ENCODE measurements at places on chromosomes 12 and 14.
A peak's percentile ranks its signal among the peaks of the same experiment; 100 is the strongest.

- peak; percentile 43 for DNase-seq
These were observed 8.3 kb downstream of the PROX2 start for GRCh38 chr14:74867673-74868072.

- DNase-seq: no peak
These were observed 299.3 kb downstream of the BCAT1 start for GRCh38 chr12:24649634-24650033.

DNA sequence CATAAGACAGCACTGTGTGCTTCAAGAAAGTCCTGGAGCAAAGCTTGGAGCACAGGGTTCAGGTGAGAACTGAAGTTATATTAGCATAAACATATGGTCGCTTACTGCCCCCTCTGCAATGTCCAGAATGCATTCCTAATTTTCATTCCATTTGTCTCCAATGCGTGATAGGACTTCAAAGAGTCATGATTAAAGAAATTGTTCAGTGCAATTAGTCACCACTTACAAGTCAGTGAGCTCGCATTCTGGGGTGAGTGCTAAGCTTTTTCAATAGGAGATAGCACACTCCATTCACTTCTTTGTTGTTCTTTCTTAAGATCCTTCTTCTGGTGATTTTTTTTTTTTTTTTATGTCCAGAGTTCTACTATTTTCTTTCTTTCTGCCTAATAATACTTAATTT is 398.4 kb downstream of the SYT1 start:
- no peak for DNase-seq

GRCh38 chr12:50057000-50057841 is at the start of gene ASIC1:
TSS of gene ASIC1 (plus strand) at chr12:50057596. CDS start at chr12:50058767, 1,171 bp downstream.
- DNase-seq: no peak

DNA sequence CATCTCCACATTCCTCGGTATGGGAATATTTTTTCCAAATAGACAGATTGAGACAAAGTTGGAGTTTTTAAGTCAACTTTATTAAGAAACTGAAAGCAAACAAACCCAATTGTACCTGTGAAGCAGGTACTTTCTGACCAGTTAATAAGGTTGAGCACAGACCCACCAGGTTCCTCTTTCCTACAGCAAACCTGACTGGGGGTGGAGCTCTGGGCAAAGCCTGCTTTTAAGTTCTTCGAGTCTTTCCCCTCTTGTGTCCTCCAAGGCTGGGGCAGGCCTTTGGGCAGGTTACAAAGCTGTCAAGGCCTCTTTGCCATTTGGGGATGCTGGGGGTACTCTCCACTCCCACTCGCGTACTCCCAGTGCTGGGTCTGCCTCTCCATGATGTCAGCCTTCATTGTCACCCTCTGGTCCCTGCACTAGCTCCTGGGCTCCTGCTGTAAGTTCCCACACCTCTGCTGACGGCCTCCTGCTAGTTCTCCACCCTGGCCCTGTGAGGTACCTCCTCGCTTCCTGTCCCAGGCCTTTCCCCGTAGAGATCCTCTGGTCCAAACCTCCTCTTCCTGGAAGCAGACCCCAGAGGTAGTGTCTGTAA is 3.2 kb downstream of the KCNH3 start:
- DNase-seq: no peak

DNA sequence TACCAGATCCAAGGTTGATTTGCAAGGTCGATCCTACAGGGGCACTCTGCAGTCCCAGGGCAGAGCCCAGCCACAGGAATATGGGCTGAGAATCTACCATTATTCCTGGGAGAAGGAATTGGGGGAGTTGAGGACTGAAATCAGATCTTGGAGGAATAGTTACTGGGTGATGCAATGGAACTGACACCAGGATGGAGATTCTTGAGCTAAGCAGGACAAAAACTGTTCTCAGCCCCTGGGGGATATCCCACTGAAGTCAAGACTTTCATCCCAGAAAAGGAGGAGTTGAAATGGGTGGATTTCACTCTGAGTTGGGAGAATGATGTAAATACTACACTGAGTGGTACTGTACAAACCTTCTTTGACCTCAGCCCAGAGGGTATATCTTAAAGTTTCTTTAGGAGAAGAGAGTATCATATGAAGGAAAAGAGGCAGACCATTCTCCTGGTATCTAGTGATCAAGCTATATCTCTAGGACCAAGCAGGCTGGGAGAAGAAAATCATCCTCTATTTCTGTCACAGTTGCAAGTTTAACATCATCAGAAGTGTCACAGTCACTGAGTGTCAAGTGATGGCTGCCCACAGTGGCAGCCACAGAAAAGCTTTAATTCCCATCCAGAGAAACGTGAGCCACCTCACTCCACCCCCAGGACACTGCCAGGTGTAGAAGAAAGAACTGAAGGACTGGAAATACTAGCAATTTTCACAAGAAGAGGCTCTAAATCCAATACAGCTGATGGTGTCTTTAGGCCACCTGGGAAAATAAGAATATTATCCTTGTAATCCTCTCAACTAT is 181.9 kb downstream of the NUAK1 start:
- no peak for DNase-seq

DNA sequence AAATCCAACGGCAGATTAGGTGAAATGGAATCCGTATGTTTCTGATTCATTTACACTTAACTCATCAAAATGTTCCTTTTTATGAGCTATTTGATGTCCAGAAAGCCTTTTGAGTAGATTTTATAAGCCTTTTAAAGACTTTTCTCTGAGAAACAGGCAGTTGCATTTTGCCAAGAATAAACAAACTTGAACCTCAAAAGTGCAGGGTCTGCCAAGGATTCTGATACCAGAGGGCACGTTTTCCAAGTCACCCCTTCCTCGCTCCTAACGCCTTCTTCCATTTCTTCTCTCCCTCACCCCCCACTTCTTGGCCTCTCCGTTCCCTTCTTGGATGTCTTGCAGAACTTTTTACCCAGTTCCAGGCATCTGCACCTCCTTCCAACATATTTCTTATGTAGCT is 200.6 kb upstream of the TBX3 start:
- no peak for DNase-seq

- DNase-seq: no peak
These were observed 1945.1 kb upstream of the SEL1L start for GRCh38 chr14:83478741-83479140.

- DNase-seq: no peak
These were observed 18.7 kb downstream of the HVCN1 start for GRCh38 chr12:110670161-110670701.

GRCh38 chr14:84225268-84225667 is 1304.7 kb upstream of the FLRT2 start:
- no peak for DNase-seq

DNA sequence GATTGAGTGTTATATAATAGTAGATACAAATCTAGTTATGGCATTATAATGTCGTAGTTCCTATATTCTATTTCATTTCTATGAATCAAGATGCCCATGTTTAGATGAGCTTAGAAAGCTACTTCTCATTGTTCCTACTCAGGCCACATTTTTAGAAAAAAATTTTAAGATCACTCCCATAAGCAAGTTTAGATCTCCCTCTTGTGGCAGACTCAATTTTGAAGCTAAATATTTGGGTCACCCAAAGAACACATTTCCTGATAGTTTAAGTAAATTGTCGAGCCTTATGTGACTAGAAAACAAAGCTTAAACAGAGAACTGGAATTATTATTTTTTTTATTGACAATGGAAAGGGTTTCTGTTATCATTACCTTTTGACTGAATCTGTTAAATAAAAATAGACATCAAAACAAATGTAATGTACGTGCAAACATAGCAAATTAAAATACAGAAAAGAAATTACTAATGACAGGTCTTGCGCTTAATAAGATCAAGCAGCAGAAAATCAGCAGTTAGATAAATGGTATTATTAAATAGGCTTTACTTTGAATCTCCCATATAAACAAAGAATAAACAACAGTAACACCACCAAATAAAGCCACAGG is 180.2 kb downstream of the ACSS3 start:
- no peak for DNase-seq

- no peak for DNase-seq
These were observed 252.6 kb downstream of the FOXN3 start for GRCh38 chr14:89164168-89165073.

- no peak for DNase-seq
These were observed 851.8 kb downstream of the TMTC2 start for GRCh38 chr12:83538361-83538965.

DNA sequence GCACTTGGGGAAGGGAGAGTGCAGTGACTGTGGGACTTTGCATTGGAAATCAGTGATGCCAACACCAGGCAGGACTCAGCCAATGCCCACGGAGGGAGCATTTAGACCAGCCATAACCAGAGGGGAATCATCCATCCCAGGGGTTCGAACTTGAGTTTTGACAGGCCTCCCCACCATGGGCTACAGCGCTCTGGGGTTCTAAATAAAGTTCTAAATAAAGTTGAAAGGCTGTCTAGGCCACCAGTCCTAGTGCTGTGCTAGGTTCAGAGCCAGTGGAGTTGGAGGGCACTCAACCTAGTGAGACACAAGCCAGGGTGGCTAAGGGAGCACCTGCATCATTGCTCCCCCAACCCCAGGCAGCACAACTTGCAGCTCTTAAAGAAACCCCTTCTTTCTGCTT is 82.0 kb upstream of the SLC38A4 start:
- DNase-seq: no peak

DNA sequence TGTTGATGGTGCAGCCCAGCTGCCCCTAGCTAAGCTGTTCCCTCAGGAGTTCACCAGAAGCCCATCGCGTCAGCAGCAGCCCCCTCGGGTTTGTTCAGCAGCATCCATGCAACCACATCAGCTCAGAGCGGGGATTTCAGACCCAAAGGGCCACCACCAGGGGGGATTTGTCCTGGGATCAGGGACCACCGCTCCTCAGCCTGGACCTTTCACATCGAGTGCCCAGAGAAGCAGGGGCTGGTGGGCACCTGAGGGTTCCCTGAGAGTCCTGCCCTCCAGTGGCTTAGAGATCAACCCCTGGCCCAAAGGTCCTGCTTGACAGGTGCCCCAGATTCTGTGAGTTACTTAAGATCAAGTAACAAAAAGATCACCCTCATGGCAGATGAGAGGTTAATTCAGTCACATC is 65.9 kb upstream of the C14orf180 start:
- no peak for DNase-seq

DNA sequence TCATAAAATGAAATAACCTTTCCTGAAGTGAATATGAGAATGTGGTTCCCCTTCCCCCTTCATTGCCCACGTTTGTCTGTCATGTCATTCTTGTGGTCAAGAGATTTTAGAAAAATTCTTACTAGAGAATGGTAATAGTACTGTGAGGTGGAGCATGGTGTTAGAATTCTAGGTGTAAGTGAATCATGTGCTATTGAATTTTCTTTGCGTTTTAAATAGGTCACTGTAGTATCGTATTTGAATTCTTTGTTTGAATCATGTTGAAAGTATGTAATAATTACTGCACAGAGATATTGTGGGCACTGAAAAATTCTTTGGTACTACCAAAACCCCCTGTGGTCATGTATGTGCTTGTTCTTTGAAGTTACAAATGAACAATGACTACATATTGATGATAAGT is 49.9 kb downstream of the FUT8 start:
- DNase-seq: no peak

GRCh38 chr14:99734406-99735051 is 50.4 kb downstream of the CYP46A1 start:
- DNase-seq: no peak

DNA sequence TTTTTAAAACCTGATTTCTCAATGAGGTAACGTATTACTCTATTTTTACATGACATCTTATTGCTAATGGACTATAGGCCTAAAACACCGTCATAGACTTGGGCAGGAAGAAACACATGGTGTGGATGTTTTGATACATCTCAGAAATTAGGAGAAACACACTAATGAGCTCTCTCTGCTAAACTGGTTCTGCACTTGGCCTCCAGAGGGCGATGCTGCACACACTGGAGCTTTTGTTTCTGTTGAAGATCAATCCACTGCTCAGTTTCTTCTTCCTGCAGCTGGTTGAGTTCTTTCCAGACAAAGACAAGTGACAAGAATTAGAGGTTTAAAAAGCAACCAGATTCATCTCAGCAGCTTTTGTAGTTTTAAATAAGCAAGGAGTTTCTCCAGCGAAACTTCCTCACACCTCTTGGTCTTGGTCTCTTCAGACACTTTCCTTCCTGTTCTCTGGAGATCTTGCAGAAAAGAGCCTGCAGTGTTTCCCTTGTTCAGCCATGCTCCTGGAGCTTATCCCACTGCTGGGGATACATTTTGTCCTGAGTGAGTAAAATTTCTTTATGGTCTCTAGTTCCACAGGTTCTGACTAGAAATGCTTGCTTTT is 178.5 kb upstream of the OR4E1 start:
- DNase-seq: peak; percentile 57

GRCh38 chr14:75201087-75201486 is 24.7 kb upstream of the TMED10 start:
- DNase-seq: no peak

GRCh38 chr14:25102788-25103187 is 52.8 kb upstream of the STXBP6 start:
- DNase-seq: no peak

GRCh38 chr12:98751580-98752115 is 106.6 kb downstream of the APAF1 start:
- no peak for DNase-seq

DNA sequence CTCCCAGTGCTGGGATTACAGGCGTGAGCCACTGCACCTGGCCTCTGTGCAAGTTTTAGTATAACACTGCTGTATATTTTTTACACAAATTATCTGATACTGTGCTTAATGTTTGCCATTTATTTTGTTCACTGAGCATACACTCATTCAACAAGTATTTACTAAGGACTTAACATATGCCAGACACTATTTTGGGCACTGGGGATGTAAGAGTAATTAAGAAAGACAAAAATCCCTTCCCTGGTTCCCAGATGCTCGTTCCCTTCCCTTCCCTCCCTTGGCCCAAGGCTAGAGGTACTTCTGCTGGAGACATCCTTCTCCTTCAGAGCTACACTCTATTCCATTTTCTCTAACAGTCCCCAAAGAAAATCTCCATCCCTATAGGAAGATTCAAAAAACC is 12.5 kb downstream of the CIT start:
- DNase-seq: no peak

All from activated CD4-positive, alpha-beta T cell treated with anti-CD3 and anti-CD28 coated beads for 1 hour (primary cell).